CD4-positive, alpha-beta T cell treated with Interleukin-6 for 4 hours (primary cell): ENCODE measurements at places on chromosomes 7 and 10.

- DNase-seq: no peak
Measured at GRCh38 chr10:72146071-72146470, 57.7 kb upstream of the SPOCK2 start.

DNA sequence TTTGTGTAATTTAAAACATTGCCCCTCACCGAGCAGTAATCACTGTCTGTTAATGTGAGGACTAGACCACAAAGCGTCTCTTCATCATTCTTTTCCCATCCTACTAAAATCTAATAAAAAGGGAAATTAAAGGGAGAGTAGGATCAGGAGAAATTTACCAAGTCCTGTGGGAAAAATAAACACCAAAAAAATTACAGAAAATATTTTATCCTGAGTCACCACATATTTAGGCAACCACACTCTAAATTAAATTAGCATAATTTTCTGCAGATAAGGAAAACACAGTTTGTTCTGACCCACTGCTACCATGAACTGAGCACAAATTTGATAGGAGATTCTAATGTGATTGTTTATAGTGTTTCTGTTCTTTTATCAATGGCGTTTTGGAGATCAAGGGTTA is 49.3 kb downstream of the CCDC6 start:
- no peak for DNase-seq

DNA sequence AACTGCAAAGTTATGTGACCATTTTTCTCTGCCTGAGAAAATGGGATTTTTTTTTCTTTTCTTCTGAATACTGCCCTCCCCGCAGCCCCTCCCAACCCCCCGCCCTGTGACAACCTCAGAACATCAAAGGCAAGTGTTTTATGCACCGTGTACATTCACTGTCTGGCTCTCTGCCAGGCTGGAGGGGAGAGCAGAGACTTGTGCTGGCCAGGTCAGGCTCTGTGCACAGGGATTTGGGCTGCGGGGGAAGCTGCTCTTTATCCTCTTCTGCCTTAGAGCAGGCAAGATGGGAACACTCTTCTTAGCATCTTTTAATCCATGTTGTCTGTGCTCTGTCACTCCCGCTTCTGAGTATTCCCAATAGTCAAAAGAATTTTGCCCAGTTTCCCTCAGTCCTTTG is 195.1 kb downstream of the CCSER2 start:
- DNase-seq: peak; percentile 27

- no peak for DNase-seq
Measured at GRCh38 chr7:76294344-76295024, 8.0 kb upstream of the HSPB1 start.

GRCh38 chr7:21327422-21328409 is 100.2 kb upstream of the SP4 start:
- DNase-seq: no peak

DNA sequence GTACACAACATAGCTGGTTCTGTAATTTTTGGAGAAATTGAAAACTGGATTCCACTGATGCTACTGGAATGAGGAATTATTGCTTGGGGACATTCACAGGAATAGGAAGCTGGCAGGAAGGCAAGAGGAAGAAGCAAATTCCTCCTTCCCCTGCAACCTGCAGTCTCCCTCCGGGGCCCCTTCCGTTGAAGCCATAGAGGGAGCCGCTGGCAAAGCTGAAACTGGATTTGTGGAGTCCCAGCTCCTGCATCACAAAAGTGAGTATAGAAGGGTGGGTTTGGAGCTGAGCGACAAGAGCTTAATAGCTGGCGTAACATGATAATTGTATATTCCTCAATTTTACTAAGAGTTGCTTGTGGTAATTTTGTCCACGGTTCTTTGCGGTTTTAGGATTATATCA is 190.8 kb downstream of the ADRA2A start:
- no peak for DNase-seq

DNA sequence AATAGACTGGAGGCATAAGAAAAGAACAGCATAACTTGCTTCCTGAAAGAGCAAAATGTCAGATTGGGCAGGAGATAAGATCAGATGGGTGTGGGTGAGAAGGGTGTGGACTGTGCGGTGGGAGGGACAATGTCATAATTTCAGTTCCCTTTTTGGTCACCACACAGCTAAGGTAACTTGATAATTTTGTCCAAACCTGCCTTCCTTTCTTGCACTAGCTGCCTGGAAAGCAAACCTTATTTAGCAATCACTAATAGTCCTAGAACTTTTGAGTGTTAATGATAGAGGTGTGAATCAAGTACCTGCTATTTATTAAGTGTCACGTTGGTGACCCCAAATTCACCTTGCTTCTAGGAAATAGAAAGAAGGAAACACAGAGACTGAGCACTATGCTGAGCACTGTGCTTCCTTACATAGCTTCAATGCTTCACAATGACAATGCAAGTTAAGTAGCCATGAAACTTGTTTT is 72.4 kb upstream of the SP4 start:
- peak; percentile 39 for DNase-seq

- no peak for DNase-seq
Measured at GRCh38 chr7:40546616-40547501, 412.1 kb downstream of the SUGCT start.

- no peak for DNase-seq
Measured at GRCh38 chr7:49776994-49777393, 3.6 kb downstream of the VWC2 start.

DNA sequence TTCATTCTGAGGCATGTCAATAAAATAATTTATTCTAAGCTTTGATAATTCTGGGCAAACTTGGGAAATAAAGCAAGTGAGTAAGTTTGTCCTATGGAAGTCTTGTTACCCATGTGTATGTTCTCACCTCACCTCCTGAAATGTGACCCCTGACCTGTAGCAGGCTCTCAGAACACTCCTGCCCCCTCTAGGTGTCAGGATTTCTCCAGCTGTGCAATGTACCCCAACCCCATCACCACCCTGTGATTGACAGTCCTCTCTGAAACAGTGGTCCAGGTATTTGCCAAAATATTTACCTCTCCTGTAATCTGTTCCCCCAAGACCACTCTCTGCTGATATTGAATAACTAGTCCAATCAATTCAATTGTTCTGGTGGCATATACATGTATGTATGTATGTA is 122.6 kb upstream of the PTER start:
- DNase-seq: no peak

- DNase-seq: no peak
Measured at GRCh38 chr10:65360497-65360896, 1565.3 kb upstream of the LRRTM3 start.

GRCh38 chr10:51230887-51231585 is 156.7 kb downstream of the PRKG1 start:
- no peak for DNase-seq

- DNase-seq: peak; percentile 85
Measured at GRCh38 chr10:114821293-114821914, at the start of gene FHIP2A. TSS of gene FHIP2A (plus strand) at chr10:114821780. CDS start at chr10:114822079, 299 bp downstream.
